Bone marrow (tissue), 2 donors: ENCODE measurements at places on chromosomes 6 and 20.

DNA sequence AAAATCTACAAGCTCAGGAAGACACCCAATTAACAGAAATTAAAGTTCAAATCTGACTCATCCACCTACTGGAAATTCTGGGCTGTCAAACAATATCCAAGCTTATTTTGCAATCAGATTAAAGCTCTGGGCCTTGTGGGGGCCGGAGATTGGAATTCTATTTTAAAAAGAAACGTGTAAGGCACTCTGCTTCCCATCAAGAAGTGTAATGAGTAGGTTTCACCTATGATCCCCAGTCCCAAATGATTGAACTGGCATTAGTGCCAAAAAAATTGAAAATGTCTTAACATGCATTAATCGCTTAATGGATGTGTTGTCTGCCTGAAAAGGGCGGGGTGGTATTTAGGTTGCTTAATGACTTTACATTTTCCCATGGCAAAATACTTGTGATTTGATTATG is 542.4 kb upstream of the BTBD3 start:
- DNase-seq: no peak

DNA sequence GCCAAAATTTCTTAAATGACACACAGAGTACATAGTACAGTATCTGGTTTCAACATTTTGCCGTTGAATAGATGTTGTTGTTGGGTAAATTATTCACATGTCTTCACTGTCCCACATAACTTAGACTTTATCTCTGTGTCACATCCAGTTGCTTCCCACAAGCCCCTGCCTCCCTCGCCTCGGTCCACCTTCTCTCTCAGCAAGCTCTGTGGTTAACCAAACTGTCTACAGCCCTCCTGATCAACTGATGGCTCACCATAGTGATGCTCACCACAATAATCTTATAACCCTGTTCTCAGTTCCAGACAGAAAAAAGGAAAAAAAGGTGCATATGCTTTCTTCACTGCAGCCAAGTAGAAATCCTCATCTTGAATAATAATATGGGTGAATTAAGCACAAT is 23.0 kb downstream of the IL17F start:
- DNase-seq: no peak

GRCh38 chr6:15673666-15674065 is 10.8 kb upstream of the DTNBP1 start:
- no peak for DNase-seq

- no peak for DNase-seq
Observed at GRCh38 chr6:11362564-11362963, 130.1 kb upstream of the NEDD9 start.

DNA sequence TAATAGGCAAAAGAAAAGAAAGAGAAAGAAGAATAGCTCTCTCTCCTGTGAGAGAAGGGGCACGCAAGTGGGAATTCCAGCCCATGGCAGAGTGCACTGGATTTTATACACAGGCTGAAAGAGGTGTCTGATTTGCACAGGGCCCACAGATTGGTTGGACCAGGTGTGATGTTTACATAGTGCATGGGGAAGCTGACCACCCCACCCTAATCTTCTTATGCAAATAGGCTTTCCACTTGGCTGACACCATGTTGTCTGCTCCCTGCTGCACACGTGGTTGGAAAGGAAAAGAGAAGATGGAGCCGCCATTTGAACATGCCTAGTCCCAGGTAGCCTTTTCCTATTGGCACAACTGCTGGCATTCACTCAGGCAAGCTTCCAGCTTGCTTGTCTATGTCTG is 20.2 kb downstream of the MICA start:
- no peak for DNase-seq
